ENCODE measurements at places on chromosomes 16 and 17.

DNA sequence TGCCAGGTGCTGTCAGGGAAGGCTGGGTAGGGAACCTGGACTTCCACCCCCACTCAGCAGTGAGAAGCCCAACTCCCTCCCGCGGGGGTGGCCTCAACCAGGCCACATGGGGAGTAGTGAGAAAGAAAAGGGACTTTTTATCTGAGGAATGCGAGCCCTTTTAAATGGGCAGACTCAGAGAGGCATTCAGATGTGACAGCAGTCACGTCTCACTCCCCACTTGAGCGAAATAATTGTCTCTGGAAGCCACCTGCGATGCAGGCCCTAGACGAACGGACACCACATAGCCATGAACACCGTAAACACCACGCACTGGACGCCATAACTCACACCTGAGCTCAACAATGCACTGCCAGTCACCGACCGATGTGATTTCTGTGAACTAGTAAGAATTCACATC is 11.9 kb upstream of the CD300E start:
- no peak for DNase-seq

- no peak for DNase-seq
Measured at GRCh38 chr16:12094537-12095265, 118.2 kb downstream of the SNX29 start.

DNA sequence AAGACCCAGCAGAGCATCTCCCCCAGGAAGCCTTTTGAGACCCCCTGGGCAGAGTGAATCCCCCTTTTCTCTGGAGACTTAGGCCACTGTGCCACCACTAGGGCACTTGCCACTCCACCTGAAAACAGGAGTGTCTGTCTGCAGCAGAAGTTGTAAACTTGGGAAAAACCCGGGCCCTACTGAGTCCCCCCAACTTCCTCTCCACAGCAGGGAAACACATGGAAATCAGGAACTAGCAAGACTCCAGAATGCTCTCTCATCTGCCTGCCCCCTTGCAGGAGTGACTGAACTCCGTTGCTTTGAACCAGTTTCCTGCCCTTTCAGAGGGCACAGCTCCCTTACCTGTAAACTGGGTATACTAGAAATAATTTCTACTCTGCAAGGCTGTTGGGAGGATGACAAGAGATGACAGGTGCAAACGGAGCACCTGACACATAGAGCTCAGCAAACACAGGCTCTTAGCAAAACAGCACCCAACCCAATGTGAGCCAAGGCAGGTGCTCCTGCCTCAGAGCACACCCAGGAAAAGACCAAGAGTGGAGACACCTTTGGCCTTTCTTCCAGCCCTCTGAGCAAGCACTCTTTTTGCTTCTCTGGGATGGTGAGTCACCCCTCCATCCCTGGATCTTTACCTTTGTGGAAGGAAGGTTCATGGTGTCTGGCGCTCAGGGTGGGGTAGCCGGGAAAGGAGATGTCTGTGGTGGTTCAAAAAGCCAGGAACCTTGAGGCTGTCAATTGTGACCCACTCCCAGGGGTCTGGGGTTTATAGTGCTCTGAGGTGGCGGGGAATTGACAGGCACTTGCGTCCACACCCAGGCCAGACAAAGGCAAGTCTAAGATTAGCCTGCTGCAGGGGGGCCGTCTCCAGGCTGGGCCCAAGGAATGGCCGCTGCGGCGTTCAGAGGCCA is at the start of gene HCRT:
Gene HCRT (minus strand): TSS at position 740 of the 908 bp plus-strand sequence. CDS start 87 bp downstream, at position 653.
- DNase-seq = no peak

DNA sequence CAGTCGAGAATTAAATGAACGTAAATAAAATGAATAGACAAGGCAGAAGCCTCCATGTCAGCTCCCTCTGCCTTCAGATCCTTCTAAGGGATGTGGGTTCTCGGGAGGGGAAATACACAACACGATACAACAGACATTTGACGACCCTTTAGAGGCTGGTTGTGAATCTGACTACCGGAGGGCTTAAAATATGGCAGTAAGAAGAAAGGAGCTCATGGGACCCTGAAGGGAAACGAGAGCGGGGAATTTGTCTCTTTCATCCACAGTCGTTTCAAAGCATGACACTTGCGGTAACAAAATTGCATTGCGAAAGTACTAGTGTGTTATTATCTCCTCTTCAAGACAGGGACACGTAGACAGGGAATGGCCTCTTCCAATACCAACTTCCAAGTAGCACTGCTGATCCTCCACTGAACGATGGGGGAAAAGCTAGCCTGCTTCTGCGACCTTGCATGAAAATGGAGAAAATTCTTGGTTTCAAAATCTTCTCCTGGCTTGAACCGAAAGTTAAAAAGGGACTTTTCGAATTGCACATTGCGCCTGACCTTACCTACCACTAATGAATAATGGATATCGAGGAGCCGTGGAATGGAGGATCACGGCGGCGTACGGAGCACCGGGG is 1.2 kb upstream of the TNRC6C start:
- DNase-seq = no peak

DNA sequence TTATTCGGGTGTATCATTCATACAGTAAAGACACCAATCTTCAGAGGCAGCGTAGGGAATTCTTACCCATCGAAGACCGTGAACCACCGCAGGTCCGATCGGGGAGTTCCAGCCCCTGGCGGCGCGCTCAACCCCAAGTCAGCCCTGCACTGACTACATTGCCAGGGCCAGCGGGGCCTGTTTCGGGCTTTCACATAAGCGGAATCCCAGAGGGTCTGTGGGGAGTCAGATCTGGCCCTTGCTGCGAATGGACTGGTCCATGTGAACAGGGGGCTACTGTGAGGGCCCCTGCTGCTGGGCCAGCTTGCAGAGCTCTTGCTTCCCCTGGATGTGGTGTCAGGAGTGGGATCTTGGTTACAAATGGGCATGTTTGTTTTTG is 7.6 kb downstream of the PDE6G start:
- DNase-seq = no peak

DNA sequence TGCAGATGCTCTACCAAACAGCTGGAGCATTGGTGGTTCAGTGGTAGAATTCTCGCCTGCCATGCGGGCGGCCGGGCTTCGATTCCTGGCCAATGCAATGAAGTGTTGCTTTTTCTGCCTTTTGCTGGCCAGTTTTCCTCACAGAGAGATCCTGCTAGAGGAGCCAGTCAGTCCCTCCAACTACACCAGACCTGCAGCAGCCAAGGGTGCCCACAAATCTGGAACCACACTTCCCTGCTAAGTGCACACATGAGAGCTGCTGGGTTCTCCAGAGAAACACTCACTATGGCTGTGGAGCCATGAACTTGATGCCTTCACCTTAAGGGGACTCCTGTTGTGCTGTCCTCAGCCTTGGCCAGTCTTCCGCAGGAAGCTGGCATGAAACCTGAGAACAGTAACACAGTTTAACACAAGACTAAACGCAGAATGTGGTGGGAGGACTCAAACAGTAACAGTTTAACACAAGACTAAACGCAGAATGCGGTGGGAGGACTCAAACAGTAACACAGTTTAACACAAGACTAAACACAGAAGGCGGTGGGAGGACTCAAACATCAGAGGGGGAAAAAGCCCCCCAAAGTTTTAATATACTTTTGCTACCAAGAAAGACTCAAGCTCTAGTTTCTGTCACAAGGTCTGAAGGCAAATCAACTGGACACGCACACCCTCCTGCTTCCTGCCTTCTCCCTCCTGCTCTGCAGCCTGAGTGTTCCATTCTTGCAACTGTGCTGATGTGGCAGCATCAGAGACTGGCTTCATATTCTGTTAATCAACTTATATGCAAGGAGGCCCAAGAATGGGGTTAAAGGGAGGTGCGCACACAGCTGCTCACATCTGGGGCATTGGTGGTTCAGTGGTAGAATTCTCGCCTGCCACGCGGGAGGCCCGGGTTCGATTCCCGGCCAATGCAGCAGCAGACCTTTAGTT is 12.0 kb downstream of the VAC14 start:
- DNase-seq = no peak

DNA sequence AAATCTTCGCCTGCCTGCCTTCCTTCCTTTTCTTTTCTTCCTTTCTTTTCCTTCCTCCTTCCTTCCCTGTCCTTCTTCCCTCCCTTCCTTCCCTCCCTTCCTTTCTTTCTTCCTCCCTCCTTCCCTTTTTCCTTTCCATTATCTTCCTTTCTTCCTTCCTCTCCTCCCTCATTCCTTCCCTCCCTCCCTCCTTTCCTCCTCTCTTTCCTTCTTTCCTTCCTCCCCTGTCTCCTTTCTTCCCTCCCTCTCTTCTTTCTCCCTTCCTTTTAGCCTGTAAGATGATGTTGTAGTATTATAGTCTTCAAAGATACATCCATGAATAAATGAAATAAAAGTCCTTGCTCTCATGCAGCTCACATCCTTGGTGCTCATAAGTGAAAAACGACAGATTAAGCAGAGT is 539.3 kb downstream of the RBFOX1 start:
- no peak for DNase-seq

DNA sequence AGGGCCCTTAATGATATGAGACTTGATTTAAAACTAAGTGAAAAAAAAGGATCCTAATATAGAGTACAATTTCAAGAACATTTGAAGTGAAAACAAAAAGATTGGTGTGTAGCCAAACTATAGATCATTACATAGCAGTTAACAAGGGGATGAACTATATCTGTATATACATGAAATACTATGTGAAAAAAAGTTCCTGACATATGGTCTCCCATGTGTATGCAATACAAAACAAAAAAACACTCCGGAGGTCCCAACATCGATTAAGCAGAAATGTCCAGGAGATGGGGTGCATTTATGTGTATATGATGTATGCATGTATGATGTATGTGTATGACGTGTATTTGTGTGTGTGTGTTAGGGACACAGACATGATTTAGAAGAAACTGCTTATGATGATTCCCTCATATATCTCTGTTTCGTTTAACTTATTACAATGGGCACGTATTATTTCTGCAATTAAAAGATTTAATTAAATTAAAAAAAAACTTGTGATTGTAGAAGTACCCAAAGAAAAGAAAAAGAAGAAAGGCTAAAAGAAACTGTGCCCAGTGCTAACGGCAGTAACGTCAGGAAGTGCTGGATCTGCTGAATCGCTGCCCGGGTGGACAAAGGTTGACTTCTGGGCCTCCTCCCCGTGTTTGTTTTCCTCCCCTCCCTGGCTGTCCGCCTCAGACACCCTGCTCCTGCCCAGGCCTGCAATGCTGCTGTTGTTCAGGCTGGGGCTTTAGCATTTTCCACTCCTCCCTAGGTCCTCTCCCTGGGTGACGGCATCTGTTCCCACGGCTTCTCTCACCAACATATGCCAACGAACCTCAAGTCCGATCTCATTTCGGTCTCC is 36.9 kb downstream of the TBX4 start:
- DNase-seq = no peak

DNA sequence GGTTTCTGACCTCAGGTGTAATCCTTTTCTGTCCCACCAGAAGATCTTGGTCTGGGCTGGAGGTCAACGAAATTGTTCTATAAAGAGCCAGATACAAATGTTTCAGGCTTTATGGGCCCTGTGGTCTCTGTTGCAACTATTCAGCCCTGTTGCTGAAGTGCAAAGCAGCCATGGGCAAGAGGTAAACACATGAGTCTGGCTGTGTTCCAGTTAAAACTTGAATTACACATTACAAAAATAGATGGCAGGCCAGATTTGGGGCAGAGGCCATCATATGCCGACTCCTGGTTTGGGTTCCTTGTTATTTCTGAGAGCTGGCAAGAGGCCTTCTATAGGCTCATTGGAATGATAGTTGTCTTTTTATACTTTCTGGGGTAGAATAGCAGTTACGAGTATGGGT is 114.4 kb downstream of the SDR42E1 start:
- no peak for DNase-seq

DNA sequence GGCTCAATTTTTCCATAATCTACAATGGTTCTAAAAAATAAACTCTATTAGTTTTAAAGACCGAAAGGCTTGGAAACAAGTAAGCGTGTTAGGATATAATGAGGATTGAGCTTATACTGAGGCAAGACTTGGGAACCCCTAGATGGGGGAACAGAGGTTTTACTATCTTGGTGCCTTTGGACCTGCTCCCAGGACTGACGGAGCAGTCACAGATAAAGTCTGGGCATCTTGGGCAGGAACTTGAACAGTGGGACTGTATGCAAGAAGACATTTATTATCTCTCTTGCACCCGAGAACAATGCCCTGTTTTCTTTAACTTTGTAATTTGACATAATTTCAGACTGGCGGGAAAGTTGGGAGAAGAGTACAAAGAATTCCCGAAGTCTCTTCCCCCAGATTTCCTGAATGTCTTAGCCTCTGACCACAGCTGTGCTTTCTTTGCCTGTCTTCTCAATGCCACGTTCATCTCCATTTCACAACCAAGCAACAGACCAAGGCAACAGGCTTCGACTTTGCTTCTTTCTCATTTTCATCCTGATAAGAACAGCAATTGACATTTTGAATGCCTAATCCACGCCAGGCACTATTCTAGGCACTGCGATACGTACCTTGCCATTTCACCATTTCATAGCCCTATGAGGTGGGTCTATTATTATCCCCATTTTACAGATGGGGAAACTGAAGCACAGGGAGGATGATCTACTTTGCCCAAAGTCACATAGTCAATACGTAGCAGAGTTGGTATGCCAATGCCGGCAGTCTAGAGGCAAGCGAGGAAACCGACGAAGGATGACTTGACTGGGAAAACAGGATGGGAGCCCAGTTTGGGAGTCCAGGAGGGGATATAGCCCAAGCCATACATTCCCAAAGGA is 3.0 kb upstream of the IL4R start:
- no peak for DNase-seq

- DNase-seq = peak; percentile 66
Measured at GRCh38 chr17:57898487-57899311, 48.9 kb upstream of the MRPS23 start.

- no peak for DNase-seq
Measured at GRCh38 chr17:60080545-60080944, 1.8 kb upstream of the HEATR6 start.

DNA sequence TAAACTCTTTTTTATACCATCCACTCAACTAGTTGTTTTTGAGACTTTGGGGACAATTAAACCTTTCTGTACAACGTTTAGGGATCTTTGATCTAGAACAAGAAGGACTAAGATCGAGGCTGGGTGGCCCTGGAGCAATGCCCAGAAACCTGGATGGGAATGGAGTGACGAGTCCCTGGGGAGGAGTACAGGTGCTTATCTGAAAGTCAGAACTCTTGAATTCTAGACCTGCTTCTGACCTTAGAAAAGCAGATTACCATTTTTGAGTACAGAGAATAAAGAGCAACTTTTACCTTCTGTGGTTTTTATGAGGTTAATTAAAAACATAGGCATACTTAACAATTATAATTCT is 17.8 kb downstream of the UBE2Z start:
- DNase-seq = no peak

DNA sequence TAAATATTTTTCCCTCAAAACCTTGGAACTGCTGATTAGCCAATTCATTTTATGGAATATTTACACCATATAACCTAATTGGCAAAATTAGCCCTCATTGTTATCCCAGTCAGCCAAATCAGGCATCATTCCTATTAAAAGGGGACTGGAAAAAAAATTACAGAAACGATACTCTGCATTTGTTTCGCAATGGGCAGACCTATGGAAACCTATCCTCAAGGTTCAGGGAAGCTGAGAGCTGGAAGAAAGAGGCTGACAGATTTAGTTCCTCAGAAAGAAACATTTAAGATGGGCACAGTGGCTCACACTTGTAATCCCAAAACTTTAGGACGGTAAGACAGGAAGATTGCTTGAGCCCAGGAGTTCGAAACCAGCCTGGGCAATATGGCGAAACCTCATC is 85.6 kb upstream of the RPH3AL start:
- DNase-seq = no peak
